ENCODE measurements at places on chromosomes 5 and 9. TPM values are rescaled to one million over a fixed set of nuclear protein-coding genes. Genes with fewer than 3 reads are reported as not detected.

The PIP5KL1 gene
- 2.0 TPM for total RNA-seq

The BTNL8 gene
- not detected for total RNA-seq

The SNCAIP gene
- not detected for total RNA-seq

The TBC1D13 gene
- 20.9 TPM for total RNA-seq

The SH3PXD2B gene
- total RNA-seq = 18.1 TPM

The C5orf52 gene
- not detected for total RNA-seq

The PTPN3 gene
- total RNA-seq = 13.8 TPM

The SH3RF2 gene
- total RNA-seq = 2.9 TPM

Measured in A549 treated with Mapracorat at 1 μM for 4 hours (cell line).